ENCODE measurements at places on chromosomes 5 and 9. TPM values are rescaled to one million over a fixed set of nuclear protein-coding genes. Genes with fewer than 3 reads are reported as not detected.
A peak's percentile ranks its signal among the peaks of the same experiment; 100 is the strongest.

The SVEP1 gene
- 4.5 TPM for total RNA-seq

The IFNB1 gene
- total RNA-seq = not detected

The MEIKIN gene
- not detected for total RNA-seq

DNA sequence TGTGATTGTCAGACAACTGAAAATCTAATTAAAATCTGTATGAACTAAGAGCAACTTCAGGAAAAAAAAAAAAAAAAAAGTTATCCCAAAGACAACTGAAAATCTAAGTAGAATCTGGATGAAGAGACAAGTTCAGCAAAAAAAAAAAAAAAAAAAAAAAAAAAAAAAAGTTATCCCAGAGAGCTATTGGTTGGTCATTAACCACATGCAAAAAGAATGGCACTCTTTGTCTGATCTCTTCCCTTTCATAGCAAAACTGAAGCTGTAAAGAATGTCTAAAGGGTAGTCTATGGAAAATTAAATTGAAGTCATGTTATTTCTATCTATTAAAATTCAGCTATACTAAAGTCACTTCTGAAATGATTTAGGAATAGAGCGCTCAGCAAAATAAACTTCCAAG, 32.9 kb downstream of the STRBP start:
- H3K27me3 ChIP-seq = no peaks in the 10 kb centered on the region
- no peak overlapping the region for H3K27ac ChIP-seq
- no peaks in the 10 kb centered on the region for H3K4me1 ChIP-seq
- no peak overlapping the region for H3K4me3 ChIP-seq
- no peak for DNase-seq

GRCh38 chr9:72635197-72635596, 113.8 kb downstream of the TMC1 start:
- no peaks in the 10 kb centered on the region for H3K36me3 ChIP-seq
- no peaks in the 10 kb centered on the region for H3K27me3 ChIP-seq
- no peak for DNase-seq
- no peaks in the 10 kb centered on the region for H3K4me1 ChIP-seq
- H3K4me3 ChIP-seq = no peak overlapping the region

DNA sequence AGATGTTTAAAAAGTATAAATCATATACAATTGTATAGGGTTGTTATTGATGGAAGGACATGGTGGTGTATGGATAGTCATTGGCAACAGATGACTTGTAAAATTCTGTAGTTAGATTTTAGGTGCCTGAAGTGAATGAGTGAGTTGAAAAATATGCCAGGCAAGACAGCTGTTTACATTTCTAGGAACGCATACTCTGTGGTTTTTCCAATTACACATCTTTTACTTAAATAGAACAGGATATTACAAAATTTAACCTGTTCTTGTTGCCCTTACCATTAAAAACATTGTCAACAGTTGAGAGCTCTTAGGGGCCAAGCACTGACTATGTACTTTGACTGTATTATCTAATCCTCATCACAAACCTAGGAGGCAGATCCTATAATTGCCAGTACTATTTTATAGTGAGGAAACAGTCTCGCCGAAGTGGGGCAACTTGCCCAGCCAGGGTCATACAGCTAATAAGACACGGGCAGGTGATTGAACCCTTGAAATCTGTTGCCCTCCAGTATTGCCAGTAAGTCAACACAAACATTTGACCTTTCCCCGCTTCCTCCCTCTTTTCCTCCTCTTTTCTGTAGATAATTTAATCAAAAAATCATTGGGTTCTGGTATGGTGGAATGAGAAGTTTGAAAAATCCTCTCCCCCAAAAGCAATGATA, 88.6 kb downstream of the MACROH2A1 start:
- no peaks in the 10 kb centered on the region for H3K27me3 ChIP-seq
- peak overlapping the region; percentile 37 for H3K27ac ChIP-seq
- peaks cover 4% of the 10 kb centered on the region for H3K4me1 ChIP-seq
- H3K36me3 ChIP-seq = no peaks in the 10 kb centered on the region
- H3K4me3 ChIP-seq = no peak overlapping the region

DNA sequence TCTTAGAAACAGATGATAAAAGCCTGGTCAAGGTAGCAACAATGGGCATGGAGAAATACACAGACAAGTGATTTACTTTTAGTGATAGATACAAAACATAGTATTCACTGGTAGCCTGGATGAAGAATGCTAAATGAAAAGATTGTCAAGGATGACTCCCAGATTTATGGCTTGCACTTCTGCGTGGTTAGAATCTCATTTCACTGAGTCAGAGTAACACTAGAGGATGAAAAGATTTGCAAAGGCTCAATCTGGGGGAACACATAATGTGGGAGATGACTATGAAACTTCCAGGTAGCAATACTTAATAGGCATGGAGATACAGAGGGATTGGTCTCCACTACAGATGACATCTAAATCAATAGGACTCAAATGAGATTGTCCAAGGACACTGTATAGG, 38.4 kb downstream of the AGTPBP1 start:
- no peak overlapping the region for H3K4me3 ChIP-seq
- no peaks in the 10 kb centered on the region for H3K36me3 ChIP-seq
- H3K27ac ChIP-seq = no peak overlapping the region
- H3K4me1 ChIP-seq = no peaks in the 10 kb centered on the region

DNA sequence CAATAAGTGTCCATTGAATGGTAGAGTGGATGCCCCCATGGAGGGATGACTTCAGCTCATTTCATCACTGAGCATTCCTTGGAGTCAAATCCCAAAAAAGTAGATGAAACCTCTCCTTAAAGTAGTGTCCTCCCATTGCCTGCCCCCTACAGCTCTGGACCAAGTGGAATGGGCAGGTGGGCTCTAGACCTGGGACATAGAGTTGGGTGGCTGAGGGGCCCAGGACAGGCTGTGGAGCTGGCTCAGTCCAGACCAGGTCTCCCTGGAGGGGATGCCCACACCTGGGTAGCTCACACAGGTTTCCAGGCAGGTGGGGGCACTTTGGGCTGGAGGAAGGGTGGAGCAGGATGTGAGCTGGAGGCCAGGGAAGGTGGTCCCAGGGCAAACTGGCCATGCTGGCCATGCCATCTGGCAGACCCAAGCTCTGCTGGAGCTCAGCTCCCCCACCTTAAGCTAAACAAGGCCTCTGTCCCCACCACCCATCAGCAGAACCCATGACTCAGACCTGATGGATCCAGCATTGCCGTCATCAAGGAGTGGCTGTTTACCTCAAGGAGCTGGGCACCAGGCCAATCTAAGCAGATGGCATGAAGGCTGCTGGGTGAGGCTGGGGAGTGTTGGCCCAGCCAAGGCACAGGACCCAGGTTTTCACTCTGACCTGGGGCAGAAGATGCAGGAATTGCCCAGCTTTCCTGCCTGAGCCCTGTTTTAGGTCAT, 6.2 kb upstream of the SPINK4 start:
- no peaks in the 10 kb centered on the region for H3K4me1 ChIP-seq
- peak; percentile 27 for DNase-seq
- H3K27me3 ChIP-seq = no peaks in the 10 kb centered on the region
- no peaks in the 10 kb centered on the region for H3K36me3 ChIP-seq
- no peak overlapping the region for H3K4me3 ChIP-seq
- no peak overlapping the region for H3K27ac ChIP-seq

Data from right lobe of liver (tissue), 6 donors.